ENCODE measurements at places on chromosomes 7 and 10. TPM values are rescaled to one million over a fixed set of nuclear protein-coding genes. Genes with fewer than 3 reads are reported as not detected.

GRCh38 chr7:1725199-1725690, 55.2 kb downstream of the ELFN1 start:
- peak; percentile 96 for DNase-seq

DNA sequence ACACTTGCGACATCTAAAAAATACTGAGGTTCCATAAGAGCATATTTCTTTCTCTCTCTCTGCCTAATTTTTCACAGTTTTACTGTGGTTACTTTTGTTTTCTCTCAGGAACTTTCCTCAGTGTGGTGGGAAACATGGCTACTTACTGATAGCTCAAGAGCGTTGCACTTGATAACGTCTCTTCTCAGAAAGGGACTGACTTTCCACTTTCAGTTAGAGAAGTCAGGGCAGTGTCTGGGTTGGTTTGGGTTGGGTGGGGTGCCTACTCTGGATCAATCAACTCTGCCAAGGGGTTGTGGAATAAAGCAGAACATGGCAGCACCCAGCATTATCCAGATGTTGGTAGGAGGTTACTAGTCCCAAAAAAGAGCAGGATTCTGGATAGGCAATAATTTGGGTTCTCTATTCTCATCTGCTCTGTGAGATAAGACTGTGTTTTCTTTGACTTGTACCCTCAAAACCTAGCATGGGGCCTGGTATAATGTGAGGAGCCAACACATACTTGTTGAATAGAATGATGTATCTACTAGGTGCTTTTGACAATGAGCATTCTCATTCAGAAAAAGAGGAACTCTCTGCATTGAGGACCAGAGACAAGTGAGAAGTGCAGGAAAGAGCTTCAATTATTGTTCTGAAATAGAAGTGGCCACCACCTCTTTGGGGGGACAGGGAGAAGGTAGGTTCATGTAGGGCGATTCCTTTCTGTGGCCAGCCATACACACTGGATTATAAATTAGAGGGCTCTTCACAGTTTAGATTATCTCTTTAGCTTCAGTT, 315.7 kb downstream of the REEP3 start:
- no peak for DNase-seq

- no peak for DNase-seq
Observed at GRCh38 chr10:73931767-73932619, 21.1 kb downstream of the PLAU start.

DNA sequence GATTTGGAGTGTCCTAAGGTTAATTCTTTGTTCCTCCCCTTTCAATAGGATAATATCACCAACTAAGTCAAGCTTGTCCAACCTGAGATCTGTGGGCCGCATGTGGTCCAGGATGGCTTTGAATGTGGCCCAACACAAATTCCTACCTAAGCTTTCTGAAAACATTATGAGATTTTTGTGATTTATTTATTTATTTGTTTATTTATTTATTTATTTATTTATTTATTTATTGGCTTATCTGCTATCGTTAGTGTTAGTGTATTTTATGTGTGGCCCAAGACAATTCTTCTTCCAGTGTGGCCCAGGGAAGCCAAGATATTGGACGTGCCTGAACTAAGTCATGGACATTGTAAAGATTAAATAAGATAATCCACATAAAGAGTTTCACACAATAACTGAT, 446.0 kb downstream of the PARD3 start:
- DNase-seq, result no peak

DNA sequence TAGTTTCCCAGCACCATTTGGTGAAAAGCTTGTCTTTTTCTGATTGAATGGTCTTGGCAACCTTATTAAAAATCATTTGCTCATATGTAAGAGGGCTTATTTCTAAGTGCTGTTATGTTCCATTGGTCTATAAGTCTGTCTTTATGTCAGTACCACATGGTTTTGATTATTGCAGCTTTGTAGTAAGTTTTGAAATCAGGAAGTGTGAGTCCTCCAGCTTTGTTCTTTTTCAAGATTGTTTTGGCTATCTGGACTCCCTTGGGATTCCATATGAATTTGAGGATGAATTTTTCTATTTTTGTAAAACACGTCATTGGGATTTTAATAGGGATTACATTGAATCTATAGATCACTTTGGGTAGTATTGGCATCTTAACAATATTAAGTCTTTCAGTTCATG, 5.4 kb downstream of the KIF11 start:
- DNase-seq, result no peak

DNA sequence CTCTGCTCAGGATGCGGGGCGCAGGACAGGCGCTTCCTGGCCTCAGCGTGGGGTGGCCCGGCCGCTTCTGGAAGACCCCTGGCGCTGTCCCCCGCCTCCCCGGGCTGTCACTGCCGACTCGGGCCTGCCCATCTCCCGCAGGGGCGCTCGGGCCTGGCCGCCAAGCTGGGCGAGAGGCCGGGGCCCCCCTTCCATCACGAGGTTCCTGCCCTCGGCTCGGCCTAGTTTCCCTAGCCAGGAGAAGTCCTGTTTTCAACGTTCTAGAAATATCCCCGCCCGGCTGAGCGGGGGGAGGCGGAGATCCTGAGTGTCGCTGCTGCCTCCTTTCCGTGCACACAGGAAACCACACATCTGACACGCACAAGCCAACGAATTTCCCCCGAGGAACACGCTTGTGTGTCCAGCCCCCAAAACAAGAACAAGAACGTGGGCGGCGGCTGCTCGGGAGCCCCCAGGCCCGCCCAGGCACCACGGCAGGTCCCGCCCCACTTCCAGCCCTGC, 33.7 kb downstream of the AP5Z1 start:
- no peak for DNase-seq

DNA sequence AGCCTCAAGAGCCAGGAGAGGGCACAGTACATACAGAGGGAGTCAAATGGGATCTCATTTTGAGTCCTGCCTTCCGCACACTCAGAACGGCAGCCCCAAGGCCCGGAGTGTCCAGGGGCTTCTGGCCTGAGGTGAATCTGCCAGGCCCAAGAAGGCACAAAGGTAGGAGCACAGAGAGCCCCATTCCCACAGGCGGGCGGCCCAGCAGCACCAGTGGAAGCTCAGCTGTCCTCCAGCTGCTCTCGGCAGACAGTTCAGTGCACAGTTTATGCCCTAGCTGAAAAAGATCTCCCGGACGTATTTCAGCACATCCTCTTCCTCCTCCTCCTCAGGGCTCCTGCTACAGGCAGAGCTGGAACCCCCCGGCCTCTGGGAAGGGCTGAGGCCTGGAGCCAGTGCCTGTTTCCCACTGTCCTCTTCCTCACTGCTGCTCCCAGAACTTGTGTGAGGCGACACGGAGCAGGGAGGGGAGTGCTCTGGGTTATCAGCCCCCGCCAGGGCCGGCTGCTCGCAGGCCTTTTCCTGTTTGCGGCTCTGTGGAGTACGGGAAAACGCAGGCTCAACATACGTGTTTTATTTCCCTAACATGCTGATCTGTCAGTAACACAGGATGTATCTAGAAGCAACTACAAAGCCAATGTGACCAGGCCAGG, 4.0 kb downstream of the CYREN start:
- no peak for DNase-seq

DNA sequence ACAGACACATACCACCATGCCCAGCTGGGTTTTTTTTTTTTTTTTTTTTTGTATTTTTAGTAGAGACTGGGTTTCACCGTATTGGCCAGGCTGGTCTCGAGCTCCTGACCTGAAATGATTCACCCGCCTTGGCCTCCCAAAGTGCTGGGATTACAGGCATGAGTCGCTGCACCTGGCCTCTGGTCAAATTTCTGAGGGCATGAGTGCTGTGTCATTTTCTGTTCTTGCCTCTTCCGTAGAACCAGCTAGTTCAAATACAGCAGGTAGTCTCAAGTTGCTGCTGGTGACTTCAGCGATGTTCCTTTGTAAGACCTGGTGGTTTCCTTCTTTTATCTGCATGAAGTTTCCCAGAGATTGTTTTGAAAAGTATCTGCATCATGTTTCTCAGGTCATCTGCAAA, 134.8 kb upstream of the SHH start:
- DNase-seq, result peak; percentile 21

GRCh38 chr10:130018265-130018664, 54.2 kb upstream of the EBF3 start:
- no peak for DNase-seq

The TMEM72 gene
- not detected for total RNA-seq

The GATA3 gene
- 0.53 TPM for total RNA-seq

The CRPPA gene
- 9.3 TPM for total RNA-seq

The C10orf95 gene
- total RNA-seq, result 0.15 TPM

Measured in SJCRH30 (cell line).